ENCODE measurements at places on chromosomes 6 and 20. TPM values are rescaled to one million over a fixed set of nuclear protein-coding genes. Genes with fewer than 3 reads are reported as not detected.

DNA sequence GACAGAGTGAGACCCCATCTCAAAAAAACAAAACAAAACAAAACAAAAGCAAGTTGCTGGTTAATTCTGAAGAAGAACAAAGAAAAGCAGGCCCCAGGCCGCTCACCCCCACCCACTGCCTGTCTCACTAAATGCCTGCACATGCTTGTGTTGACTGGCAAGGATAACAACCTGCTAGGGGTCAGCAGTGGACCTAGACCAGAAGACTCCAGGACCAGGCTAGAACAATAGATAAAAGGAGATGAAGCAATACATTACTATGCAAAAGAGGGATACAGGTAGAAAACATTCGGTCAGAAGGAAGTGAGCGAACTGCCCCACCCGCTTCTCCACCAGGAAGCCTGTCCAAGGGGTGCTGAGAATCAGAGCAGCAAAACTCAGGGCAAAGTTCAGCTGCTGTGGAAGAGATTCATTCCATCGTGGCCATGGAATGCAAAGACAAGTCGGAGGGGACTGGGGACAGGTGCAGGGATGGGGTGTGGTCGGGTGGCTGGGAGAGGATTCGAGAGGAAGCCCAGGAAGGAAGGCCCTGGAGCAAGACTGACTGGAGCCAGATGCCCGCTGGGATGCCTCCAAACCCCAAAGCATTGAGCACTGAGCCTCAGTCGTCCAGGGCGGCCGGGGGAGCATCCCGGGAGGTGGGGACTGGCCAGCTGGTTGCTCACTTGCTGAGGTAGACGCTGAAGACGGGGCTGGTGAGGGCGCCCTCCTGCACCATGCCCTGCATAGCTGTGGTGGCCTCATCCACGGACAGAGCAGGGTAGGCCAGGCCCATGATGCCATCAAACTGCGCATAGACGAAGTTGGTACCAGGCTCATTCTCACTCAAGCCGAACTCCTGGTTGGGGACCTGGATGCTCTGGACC, 5.3 kb downstream of the PGC start:
- no peak for DNase-seq
- no peaks in the 10 kb centered on the region for H3K4me1 ChIP-seq
- H3K27ac ChIP-seq, result no peak overlapping the region
- no peak overlapping the region for H3K4me3 ChIP-seq
- H3K27me3 ChIP-seq, result no peaks in the 10 kb centered on the region

DNA sequence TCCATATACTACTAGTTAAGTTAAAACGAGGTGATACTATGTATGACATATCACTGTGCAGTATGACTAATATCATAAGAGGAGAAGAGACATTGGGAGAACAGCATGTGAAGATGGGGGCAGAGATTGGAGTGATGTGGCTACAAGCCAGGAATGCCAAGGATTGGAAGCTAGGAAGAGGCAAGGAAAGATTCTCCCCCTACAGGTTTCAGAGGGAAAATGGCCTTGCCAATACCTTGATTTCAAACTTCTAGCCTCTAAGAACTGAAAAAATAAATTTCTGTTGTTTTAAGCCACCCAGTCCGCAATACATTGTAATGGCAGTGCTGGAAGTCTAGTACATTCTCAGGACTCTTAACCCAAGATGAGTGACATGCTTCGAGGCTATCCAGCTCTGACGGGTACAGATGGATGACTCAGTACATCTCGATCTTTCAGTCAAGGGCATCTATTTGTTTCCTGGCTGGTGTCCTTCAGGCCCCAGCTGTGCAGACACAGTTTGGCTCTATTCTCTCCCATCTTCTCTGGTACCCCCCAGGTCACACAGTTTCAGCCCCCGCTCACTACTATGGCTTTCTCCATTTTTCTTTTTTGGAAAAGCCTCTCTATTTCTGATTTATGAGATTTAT, 55.5 kb upstream of the THEMIS start:
- H3K4me1 ChIP-seq, result no peaks in the 10 kb centered on the region
- no peaks in the 10 kb centered on the region for H3K36me3 ChIP-seq
- no peak overlapping the region for H3K4me3 ChIP-seq
- H3K27ac ChIP-seq, result no peak overlapping the region

- no peaks in the 10 kb centered on the region for H3K36me3 ChIP-seq
- H3K27ac ChIP-seq, result no peak overlapping the region
- H3K4me1 ChIP-seq, result peaks cover 6% of the 10 kb centered on the region
- no peak overlapping the region for H3K4me3 ChIP-seq
- peaks cover 5% of the 10 kb centered on the region for H3K27me3 ChIP-seq
Measured at GRCh38 chr6:140586426-140587061, 1212.1 kb upstream of the CITED2 start.

DNA sequence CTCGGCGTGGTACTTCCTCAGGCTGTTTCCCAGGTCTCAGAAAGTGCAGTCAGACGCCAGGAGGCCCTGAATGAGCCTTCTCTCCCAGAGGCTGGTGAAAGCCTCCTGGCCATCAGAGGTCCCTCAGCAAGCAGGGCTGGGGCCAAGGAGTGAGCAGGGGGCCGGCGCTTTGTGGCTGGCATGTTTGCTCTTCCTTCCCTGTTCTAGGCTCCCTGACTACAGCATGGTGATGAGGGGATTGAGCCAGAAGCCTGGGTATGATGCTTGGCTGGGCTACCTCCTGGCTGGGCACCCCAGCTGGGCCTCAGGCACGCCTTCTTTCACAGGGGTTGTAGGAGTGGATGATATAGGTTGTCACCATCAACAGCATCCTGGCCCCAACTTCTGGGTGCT, 11.7 kb upstream of the DNAJC5 start:
- no peaks in the 10 kb centered on the region for H3K27me3 ChIP-seq
- no peak overlapping the region for H3K4me3 ChIP-seq

DNA sequence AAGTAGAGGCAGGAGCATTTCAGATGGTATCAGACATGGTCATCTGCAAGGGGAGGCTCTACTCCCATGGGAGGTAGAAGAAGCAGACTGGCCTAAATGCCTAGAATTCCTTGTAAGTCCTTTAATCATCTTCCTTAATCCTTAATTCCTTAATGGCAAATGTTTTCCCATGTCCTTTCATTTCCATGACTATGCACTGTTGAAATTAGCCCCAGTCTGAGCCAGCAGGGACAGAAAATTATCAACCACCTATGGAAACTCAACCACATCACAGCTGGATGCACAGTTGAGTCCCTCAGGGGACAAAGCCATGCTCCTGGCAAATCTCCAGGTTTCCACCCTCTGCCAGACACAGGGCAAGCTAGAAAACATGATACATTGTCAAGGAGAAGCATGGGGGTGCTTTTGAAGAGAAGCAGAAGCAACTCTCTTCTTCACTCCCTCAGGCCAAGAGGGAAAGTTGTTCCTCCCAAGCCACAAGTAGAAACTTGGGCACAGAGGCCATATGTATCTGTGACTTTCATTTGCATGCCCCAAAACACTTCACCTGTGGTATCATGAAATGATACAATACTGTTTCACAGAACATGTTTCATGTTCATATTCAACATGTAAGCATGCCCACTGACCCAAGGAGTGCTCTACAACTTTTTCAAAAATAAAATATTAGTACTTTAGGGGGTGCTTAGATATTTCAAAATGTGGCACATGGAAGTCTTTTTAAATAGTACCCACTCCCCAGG, 683.6 kb downstream of the KIF16B start:
- no peak overlapping the region for H3K27ac ChIP-seq
- H3K36me3 ChIP-seq, result no peaks in the 10 kb centered on the region
- H3K27me3 ChIP-seq, result no peaks in the 10 kb centered on the region

- no peaks in the 10 kb centered on the region for H3K27me3 ChIP-seq
- H3K4me3 ChIP-seq, result no peak overlapping the region
- H3K27ac ChIP-seq, result no peak overlapping the region
- DNase-seq, result no peak
Measured at GRCh38 chr6:124825564-124825963, 136.7 kb upstream of the RNF217 start.

GRCh38 chr6:120913486-120913885, 420.8 kb downstream of the TBC1D32 start:
- no peaks in the 10 kb centered on the region for H3K36me3 ChIP-seq
- no peaks in the 10 kb centered on the region for H3K4me1 ChIP-seq

DNA sequence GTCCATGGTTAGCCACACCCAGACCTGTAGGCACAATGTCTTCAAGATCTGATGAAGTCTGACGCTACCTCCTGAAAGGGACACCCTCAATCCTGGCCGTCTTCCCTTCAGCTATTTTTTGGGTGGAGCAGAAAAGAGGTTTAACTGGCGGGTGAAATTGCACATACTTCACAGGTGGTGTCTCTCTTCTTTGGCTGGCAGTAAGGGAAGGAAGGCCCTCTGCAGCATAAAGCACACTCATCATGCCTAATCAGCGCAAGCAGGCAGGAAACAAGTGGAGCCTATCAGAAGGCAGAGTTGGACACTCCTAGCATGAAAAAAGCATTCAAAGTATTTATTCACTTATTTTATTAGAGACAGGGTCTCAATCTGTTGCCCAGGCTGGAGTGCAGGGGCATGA, 32.9 kb downstream of the PNLDC1 start:
- no peak for DNase-seq
- no peaks in the 10 kb centered on the region for H3K36me3 ChIP-seq
- H3K4me1 ChIP-seq, result peaks cover 6% of the 10 kb centered on the region
- no peak overlapping the region for H3K27ac ChIP-seq
- H3K27me3 ChIP-seq, result no peaks in the 10 kb centered on the region

GRCh38 chr6:29826271-29826670, 1.4 kb upstream of the HLA-G start:
- H3K36me3 ChIP-seq, result no peaks in the 10 kb centered on the region
- no peak for DNase-seq
- H3K27ac ChIP-seq, result no peak overlapping the region
- H3K27me3 ChIP-seq, result peaks cover 85% of the 10 kb centered on the region
- H3K4me3 ChIP-seq, result no peak overlapping the region
- H3K4me1 ChIP-seq, result no peaks in the 10 kb centered on the region

GRCh38 chr20:57977569-57977968, 250.9 kb downstream of the ANKRD60 start:
- H3K27ac ChIP-seq, result no peak overlapping the region
- no peaks in the 10 kb centered on the region for H3K4me1 ChIP-seq
- no peak overlapping the region for H3K4me3 ChIP-seq
- no peaks in the 10 kb centered on the region for H3K36me3 ChIP-seq

TFAP2A gene
- total RNA-seq, result 0.69 TPM

CST9L gene
- total RNA-seq, result not detected

Measured in endodermal cell (in vitro differentiated cells).